ENCODE measurements at places on chromosomes 6 and 20.

DNA sequence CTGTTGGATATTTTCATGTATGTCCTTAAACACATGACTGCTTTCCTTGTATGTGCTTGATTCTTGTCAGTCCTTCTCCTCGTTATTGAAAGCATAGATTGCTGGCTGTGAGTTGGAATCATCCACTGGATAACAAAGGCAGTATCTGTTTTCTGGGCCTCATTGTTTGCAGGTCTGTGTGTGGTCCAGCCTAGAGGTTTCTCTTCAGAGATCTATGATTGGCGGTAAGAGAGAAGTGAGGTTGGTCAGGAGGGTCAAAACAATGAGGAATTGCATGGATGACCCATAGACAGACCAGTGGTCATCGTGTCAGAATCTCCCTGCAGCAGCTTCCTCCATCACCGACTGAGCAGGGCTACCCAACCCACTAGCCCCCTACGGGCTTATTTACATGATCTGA, 915.0 kb downstream of the KIF16B start:
- no peak for DNase-seq

- DNase-seq = no peak
These were observed 25.0 kb downstream of the TTBK1 start for GRCh38 chr6:43268355-43268700.

DNA sequence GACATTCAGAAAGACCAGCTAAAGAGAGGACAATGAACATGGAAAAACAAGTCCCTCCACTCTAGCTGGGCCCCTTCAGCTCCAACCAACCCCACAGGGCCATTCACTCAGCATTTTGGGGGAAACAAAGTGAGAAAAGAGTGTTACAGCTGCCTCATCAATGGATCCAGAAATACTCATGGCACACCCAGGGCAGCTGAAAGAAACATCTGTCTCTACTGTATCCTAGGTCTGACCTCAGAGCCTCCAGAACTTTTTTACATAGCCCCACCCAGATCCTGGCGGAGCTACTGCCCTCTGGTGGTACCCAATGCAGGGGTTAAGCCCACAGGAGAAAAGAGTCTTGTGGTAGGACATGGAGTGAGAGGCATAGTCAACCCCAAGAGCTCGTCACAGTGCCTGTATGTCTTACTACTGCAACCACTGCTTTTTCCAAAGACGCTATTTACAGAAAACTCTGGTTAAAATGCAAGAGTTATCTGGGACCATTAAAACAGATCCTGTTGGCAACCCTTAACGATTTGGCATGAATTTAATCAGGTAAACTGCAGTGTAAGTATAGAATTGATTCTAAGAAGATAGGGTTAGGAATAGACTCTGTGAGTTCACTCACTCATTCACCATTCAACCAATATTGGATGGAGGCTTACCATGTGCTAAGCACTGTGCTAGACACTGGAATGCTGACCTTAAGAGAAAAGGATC, 37.4 kb upstream of the FAM83C start:
- DNase-seq = peak; percentile 56

DNA sequence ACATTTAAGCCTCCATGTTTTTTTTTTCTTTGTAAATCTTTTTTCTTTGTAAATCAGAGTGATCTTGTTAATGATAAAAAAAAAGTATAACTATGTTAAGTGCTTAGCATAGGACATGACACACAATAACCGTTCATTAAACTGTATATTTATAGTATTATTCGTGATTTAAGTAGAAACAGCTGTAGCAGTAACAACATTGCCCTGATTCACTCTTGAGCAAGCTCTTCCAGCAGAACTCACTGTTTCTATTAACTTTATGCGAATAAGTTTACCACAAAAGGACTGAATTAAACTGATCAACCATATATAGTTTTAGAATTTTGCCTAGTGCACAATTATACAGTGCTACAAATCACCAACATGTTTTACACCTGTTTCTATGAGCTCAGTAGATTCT, 1338.0 kb upstream of the EYS start:
- DNase-seq = no peak

GRCh38 chr6:158039571-158040050, 57.9 kb downstream of the SYNJ2 start:
- DNase-seq = no peak

DNA sequence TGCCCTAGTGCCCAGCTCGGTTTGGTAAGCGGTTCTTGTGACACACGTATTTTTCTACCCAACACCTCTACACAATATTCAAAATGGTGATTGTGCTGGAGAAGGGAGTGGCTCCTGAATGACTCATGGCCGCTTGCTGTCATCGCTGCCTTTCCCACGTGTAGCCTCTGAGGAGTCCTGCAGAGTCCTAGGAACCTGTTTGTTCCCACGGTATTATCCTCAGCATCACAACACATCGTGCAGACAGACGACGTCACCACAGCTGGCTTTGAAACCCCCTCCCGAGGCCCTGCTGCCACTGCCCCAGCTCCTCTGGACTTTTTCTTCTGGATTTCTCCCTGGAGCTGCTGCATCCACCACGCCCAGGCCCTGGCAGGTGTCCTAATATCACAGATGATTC, 353.5 kb downstream of the SMOC2 start:
- DNase-seq = no peak

DNA sequence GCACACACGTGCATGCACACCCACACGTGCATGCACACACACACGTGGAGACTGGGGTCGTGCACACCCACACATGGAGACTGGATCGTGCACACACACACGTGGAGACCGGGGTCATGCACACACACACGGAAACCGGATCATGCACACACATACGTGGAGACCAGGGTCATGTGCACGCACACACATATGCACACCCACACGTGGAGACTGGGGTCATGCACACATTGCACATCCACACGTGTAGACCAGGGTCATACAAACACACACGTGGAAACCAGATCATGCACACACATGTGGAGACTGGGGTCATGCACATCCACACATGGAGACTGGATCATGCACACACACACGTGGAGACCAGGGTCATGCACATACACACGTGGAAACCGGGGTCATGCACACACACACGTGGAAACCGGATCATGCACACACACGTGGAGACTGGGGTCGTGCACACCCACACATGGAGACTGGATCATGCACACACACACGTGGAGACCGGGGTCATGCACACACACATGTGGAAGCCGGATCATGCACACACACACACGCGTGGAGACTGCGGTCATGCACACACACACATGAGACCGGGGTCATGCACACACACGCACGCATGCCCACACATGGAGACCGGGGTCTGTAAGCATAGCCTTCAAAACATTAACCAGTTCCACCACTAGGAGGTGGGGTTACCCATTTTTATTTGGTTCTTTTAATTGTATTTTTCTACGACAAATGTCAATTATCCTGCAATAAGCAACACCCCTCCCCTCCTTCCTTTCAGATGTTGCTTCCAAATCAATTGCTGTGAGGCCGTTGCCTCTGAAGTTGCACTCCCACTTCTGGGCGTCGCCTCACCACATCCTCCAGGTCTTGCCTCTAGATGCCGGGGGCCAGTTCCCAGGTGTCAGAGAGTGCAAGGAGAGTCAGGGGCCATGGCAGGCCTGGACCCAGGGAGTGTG, 95.8 kb downstream of the TMEM242 start:
- DNase-seq = peak; percentile 66

- no peak for DNase-seq
These were observed 112.5 kb downstream of the SCML4 start for GRCh38 chr6:107711412-107712236.

GRCh38 chr20:44422083-44422482, 53.6 kb upstream of the TTPAL start:
- no peak for DNase-seq

DNA sequence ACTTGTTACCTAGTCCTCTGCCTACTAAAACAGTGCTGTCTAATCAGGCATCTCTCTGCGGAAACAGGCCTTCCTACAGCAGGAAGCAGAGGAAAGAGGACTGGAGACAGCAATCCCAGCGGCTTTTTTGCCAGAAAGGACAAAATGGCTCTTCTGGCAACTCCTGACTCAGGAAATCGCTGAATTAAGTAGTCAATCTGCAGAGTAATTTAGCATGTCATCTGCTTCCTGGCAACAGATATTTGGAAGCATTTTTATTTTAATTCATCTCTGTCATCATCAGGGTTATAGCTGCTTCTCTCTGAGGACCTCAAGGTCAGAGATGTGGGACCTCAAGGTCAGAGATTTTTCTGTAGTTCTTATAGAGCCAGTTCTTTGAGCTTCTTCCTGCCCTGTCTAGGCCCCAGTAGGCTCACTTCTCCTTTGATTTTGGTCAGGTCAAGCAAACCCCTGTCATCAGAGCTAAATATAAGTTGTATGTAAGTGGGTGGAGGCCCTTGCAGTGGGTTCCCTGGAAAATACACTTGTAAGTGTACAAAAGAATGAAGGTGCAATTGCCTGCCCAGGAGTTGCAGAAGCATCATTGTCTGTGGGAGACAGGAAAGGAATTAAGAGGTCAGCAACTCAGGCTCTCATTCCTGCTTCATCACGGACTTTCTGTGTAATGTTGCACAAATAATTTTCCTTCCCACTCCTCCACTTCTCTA, 229.4 kb downstream of the ALDH8A1 start:
- DNase-seq = no peak

- DNase-seq = no peak
These were observed 140.5 kb downstream of the PREX1 start for GRCh38 chr20:48687117-48687800.

GRCh38 chr6:153130515-153131036, 506 bp downstream of the RGS17 start:
- DNase-seq = peak; percentile 64

DNA sequence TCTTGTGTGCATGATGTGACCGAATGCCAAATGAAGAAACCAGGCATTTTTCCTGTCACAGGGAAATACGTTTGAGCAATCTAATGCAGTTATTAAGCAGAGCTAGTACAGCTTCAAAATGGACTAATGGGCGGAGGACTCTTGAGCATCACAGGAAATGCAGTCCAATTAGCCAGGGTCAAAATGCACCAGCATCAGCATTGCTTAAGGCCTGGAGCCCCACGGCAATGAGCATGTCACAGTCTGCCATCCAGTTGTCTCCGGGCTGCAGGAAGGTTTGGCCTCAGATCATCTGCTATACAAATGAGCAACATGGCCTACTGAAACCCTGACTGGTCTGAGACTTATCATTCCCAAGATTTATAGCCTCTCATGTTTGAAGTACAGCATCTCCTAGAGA, 652.1 kb upstream of the SLC35B3 start:
- no peak for DNase-seq

DNA sequence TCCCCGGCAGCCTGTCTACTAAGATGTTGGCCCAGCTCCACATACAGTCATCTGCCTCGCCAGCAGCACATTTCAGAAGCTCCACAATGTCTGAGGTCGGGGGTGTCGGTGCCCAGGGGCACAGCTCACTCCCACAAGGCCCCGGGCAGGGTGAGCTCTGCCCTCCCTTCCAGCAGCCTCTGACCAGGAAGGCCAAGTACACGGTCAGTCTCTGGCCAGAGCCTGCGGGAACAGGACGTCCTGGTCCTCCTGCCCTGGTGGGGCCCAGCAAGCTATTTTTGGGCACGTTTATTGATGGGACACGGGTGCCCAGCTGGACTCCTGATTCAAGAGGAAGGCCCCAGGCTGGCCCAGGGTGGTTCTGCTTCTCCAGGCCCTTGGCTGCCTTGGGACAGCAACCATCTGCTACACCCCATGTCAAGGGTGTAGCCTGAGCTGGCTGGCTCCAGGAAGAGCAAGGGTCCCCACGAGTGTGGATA, 114.9 kb upstream of the PTPN1 start:
- DNase-seq = no peak

DNA sequence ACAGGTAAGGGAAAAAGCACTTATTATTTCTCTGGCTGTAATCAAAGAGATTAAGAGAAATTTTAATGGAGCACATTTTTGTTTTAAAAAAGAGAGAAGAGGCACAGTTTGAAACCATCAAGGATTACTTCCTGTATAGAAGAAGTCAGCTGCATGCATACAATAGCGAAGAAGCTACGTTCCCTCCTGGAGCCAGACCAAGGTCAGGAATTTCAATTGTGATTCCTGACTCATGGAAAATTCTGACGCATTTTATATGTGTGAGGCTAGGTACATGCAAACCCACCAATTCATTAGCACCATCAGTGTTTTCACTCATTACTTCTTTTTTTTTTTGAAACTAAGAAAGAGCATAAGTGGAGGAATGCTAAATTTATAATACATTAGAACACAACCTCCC, 232.7 kb upstream of the SGK1 start:
- DNase-seq = no peak

DNA sequence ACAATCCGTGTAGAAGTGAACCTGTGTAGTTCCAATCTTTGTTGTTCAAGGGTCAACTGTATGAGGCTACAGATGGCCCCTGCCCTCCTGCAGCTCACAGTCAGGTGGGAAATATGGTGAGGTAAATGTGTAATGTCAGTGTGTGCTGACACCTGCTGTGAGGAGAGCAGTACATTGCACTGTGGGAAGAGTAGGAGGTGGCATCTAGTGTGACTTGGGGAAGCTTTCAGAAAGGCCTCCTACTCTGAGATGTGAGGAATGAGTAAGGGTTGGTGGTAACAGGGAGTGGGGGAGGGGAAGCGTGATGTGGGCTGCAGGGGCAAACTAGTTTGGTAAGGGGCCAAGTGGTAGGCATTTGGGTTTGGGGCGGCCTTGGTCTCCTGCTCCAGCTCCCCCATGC, 188.8 kb downstream of the FARS2 start:
- no peak for DNase-seq

GRCh38 chr20:25257756-25258475, 10.0 kb downstream of the PYGB start:
- no peak for DNase-seq

DNA sequence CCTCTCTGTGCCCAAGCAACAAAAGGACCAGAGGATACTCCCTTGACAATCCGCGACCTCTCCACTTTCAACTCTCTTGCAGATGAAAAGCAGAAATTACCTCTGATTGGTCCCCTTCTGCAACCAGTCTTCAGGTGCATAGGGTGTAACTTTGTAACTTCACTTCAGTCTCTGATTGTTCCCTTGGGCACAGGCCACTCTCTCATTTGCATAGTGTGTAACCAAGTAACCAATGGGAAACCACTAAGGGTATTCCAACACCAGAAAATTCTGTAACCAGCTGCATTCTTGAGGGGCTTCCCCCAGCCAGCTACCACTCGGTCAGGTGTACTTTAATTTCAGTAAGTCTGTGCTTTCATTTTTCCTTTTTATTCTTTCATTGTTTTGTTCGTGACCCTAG, 4.4 kb upstream of the RAET1L start:
- no peak for DNase-seq

DNA sequence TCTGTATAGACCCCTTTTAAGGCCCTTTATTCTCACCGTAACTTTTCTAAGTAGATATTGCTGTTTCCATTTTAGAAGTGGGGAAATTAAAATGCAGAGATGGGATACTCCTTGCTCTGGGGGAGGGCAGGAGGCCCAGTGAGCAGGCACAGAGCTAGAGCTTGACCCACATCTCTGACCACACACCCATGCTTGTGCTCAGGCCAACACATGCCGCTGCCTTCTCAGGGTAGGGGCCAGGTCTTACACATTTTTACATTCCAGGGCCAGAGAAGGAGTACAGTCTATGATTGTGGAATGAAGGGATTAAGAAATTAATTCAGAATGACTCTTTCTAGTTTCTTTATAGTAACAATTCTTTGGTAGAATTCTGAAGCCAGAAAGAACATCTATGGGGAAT, 104.8 kb downstream of the SOBP start:
- no peak for DNase-seq

- no peak for DNase-seq
These were observed 164.0 kb downstream of the GMDS start for GRCh38 chr6:2081155-2082138.

- no peak for DNase-seq
These were observed at the start of gene SERPINB1 for GRCh38 chr6:2841264-2842138. Gene SERPINB1, minus strand, starts transcription at chr6:2841863. Its CDS starts 1,277 bp downstream, at chr6:2840586.

GRCh38 chr6:53906103-53906502, 111.3 kb downstream of the LRRC1 start:
- DNase-seq = no peak
